T-helper 2 cell treated with Interferon-gamma antibody and Interleukin-4, amounts not matched to agents 5 μg/mL and 100 μg/mL, for 36 hours (primary cell): ENCODE measurements at places on chromosomes 12 and 14.
A peak's percentile ranks its signal among the peaks of the same experiment; 100 is the strongest.

DNA sequence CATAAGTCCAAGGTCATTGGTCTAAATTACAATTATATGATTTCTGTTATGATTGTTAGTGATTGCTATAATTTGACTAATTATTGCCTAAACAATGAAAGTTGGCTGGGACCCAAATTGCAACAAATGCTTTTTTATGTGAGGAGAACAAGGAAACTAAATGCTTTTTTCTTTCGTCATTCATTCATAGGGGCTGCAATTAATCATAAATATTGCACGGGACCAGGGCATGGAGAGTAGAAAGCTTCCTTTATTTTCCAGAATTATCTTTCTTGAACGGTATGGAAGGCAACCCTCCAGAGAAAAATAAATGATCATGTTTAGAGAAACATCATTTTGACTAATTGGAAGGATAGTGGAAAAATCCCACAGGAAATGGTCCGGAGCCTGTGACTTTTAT is 32.6 kb upstream of the ARHGAP5 start:
- H3K27ac ChIP-seq, result no peak overlapping the region
- no peaks in the 10 kb centered on the region for H3K36me3 ChIP-seq
- no peak for DNase-seq
- H3K4me1 ChIP-seq, result peaks cover 4% of the 10 kb centered on the region

- H3K27me3 ChIP-seq, result peaks cover 60% of the 10 kb centered on the region
- no peak for DNase-seq
- no peaks in the 10 kb centered on the region for H3K36me3 ChIP-seq
Measured at GRCh38 chr14:94175011-94175745, 1.1 kb downstream of the PPP4R4 start.

DNA sequence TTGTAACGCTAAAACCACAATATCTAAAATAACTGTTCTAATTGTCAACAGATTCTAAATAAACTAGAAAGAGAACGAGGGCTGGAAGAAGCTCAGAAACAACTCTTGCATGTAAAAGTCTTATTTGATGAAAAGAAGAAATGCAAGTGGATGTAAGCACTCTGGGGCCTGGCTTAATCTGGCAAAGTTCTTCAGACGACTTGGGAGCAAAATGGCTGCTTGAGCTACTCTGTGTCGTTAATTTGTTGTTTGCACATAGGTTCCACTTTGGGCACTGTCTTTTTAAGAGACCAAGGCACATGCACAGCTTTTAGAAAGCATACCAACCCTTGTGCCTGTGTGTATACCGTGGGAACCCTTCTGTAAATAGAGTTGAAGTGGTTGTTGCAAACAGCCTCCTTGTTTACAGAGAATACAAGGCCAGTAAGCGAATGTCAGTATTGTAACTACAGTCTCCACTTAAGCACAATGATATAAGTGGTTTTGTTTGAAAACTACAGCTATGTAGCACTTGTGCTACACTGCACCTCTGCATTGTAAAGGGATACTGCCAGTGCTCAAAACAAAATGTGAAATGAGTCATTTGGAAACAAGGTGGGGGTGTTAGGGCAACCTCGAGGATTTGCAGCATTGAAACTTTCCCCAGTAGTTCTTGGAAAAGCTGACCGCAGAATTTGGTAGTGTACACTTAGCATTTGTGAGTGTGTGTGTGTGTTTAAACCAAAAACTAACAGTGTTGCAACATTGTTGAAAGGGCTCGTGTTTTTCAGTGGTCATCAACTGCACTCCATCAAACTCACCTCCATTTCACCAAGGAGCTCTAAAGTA is 154.3 kb downstream of the CEP83 start:
- no peaks in the 10 kb centered on the region for H3K27me3 ChIP-seq
- DNase-seq, result peak; percentile 84
- H3K4me1 ChIP-seq, result peaks cover 51% of the 10 kb centered on the region
- H3K4me3 ChIP-seq, result peak overlapping the region; percentile 74

DNA sequence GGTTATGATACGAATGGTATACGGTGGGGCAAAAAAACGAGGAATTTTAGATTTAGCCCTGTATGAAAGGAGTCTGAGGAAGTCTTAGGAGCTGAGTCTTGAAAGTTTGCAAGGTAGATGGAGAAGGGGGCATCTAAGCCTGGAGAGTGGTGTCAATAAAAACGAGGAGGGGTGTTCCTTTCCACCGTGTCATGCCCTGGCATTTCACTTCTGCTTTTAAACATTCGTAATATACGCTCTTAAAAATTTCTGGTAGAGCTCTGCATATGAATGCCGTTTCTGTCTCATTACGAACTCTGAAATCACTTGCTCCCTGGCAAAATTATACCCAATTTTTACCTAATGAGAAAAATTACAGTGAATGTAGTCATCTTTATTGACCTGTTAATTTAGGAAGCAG is 170.2 kb downstream of the ERC1 start:
- H3K27me3 ChIP-seq, result no peaks in the 10 kb centered on the region
- H3K4me1 ChIP-seq, result peaks cover 1% of the 10 kb centered on the region
- no peak overlapping the region for H3K27ac ChIP-seq
- peaks cover 8% of the 10 kb centered on the region for H3K36me3 ChIP-seq
- no peak for DNase-seq

DNA sequence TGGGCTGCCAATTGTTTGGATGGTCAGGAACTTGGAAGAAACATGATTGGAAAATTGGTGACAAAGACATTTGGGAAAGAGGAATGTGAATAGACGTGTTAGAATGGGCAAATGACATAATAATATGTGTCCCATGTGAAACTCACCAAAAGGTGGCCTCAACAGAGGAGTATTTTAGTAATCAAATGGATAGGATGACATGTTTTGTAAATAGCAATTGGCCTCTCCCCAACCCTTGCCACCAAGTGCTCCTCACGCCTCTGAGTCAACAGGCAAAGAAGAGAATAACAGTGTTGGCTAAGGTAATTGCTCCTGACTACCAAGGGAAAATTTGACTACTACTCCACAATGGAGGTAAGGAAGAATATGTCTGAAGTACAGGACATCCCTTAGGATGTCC is 81.4 kb downstream of the ATXN7L3B start:
- H3K27ac ChIP-seq, result no peak overlapping the region
- DNase-seq, result no peak
- H3K27me3 ChIP-seq, result no peaks in the 10 kb centered on the region
- H3K4me3 ChIP-seq, result no peak overlapping the region
- no peaks in the 10 kb centered on the region for H3K36me3 ChIP-seq

GRCh38 chr12:121649322-121649721 is 20.1 kb downstream of the MORN3 start:
- peaks cover 38% of the 10 kb centered on the region for H3K36me3 ChIP-seq
- peak overlapping the region; percentile 35 for H3K4me3 ChIP-seq
- H3K4me1 ChIP-seq, result peaks cover 23% of the 10 kb centered on the region
- H3K27ac ChIP-seq, result peak overlapping the region; percentile 28
